ENCODE measurements at places on chromosomes 5 and 9. TPM values are rescaled to one million over a fixed set of nuclear protein-coding genes. Genes with fewer than 3 reads are reported as not detected.

DNA sequence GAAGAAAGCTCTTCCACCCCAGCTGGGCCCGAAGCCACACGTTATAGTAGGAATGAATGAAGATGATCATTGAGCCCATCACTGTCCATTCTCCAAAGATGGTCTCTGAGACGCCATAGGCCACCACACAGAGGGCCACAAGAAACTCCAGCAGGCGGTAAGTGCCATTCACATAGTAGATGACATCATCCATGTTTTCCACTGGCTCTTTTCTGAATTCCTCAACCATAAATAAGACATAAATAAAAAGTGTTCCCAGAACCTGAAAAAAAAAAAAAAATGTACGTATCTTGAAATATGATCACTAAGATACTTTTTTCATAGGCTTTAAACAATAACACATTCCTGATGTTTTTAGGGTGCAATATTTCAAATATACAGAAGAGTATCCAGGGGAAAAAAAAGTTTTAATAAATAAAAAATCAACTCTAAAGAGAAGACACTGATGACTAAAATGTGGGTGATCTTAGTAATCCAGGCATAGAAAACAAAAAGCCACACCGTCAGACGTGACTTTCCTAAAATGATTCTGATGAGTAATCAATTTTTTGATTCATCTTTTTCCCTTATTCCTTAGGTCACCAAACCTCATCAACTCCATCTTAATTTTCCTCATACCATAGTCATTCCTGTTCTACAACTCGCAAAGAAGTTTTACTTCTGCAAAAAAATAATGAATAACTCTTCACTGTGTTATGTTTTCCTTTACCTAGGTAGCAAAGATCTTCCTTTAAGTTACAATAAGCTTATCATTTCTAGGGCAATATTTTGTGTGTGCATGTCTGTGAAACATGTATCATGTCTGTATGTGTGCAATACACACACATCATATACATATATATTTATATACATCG is 47.8 kb downstream of the RNF145 start:
- no peak for DNase-seq

DNA sequence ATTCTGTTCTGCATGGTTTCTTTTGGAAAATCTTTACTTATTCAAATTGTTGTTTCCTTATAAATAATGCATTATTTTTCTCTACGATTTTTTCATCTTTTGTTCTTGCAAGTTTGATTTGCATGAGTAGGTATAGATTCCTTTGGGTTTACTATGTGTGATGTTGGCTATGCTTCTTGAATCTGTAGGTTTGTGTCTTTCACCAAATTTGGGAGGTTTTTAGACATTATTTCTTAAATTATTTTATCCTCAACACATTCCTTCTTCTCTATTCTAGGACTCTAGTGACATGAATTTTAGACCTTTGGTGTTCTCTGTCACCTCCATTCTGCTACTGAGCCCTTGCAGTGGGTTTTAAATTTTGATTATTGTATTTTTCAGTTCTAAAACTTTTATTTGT is 219.0 kb downstream of the CWC27 start:
- no peak for DNase-seq

GRCh38 chr5:2909035-2909434 is 157.6 kb upstream of the IRX2 start:
- DNase-seq: no peak

GRCh38 chr5:166320920-166321480 is 1970.4 kb upstream of the WWC1 start:
- DNase-seq: no peak

DNA sequence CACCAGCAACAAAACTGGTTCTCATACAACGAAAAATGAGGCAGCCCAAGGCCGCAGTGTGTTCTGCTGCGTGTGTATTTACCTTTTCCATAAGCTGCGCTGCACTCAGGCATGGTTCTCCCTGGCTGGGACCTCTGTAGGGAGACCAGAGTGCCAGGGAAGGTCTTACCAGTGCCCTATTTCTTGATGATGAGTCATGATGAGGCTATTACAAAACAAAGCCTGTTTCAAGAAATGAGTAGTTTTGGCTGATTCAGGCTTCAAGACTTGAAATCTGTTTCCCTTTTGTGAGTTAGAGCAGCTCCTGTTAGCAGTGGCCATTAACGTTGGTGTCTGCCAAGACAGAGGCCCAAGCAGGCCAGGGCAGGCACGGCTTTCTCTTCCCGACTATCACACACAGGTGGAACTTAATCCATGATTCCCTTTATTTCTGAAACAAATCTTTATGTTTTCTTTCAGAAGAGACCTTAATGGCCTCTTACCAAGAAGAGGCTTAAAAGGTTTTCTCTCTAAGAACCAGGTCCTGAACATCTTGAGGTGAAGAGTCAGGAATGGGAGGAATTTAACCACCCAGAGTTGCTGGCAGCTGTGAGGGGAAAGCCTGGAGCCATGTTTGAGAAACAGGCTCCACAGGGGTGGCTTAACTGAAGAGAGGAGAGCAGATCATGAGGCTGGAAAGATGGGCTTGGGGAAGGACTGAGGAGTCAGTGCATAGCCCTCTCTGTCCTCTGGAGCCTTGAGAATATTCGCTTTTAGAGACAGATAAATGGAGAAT is 41.4 kb upstream of the TIFAB start:
- DNase-seq: no peak

The FXN gene
- total RNA-seq: 18.6 TPM

The CD14 gene
- 0.41 TPM for total RNA-seq
